Bronchial epithelial cell (primary cell): ENCODE measurements at places on chromosomes 3 and 15.

- DNase-seq: peak; percentile 54
Measured at GRCh38 chr3:66486646-66487045, 14.2 kb downstream of the LRIG1 start.

DNA sequence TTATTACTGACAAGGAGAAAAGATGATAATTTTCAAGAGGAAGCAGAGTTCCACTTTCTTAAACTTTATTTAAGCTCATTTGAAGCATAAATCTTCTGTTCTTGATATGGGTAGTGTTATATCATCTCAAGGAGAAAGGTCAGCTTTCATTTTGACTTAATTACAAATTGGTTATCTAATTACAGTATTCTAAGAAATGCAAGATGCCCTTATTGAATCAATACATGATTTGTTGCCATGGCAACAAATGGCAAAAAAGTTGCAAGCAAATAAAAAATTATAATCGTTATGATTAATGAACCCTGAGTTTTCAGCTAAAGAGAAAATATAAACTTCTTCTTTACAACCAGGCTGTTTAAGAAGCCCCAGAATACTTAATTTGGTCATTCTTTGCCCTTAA, 622.7 kb downstream of the RBMS3 start:
- DNase-seq: no peak

- no peak for DNase-seq
Measured at GRCh38 chr15:84772467-84772866, 24.1 kb downstream of the ZNF592 start.

DNA sequence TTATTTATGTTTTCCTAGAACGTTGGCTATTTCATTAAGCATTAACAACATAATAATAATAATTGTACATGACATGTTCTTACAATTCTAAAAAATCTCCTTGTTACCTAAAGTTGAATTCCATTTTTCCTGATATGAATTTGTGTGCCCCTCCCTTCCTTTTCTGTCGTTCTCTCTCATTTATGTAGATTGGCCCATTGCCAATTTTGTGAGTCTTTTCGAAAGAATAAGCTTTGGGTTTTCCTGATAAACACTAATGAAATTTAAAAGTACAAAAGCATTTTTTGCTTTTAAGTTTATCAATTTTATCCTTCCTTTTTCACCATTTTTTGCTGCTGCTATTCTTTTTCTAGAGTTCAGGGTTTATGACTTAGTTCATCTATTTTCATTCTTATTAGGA, 44.9 kb downstream of the PRR23E start:
- DNase-seq: no peak

- DNase-seq: no peak
Measured at GRCh38 chr3:112555535-112556170, 6.1 kb downstream of the ATG3 start.

DNA sequence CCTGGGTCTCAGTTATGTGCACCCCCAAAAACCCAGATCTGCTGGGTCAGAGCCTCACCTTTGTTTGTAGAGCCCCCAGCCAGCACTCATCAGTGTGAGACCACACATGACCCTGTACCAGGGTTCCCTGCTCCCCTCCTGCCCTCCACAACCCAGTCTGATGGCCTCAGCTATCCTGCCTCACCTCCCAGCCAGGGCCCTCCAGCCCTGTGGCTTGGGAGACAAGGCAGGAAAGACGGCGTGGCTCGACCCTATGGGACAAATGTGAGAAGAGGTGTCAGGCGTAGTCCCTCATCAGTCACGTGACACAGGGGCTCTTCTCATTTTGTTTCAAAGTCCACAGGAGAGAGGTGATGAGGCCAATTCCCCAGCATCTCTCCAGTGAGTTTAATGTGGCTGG, 28.3 kb upstream of the PRR23E start:
- no peak for DNase-seq

DNA sequence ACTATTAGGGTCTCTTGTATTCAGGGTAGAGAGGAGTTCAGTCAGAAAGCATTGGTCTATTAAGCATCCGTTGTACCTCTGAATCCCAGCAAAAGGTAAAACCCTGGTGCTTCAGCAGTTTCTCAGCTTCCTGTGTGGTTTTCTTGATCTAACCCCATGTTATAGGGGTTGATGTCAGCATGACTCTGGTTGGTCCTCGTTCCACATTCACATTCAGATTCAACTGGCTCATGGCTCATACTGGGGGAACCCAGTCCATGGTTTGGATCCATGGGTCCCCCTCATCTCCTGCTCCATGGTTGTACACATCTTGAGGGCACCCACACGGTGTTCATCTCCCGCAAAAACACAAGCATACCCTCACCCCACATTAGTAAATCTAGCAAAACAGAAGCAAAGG, 47.7 kb upstream of the C2CD4B start:
- no peak for DNase-seq

GRCh38 chr15:23629234-23629805, 18.3 kb downstream of the MAGEL2 start:
- peak; percentile 5 for DNase-seq

DNA sequence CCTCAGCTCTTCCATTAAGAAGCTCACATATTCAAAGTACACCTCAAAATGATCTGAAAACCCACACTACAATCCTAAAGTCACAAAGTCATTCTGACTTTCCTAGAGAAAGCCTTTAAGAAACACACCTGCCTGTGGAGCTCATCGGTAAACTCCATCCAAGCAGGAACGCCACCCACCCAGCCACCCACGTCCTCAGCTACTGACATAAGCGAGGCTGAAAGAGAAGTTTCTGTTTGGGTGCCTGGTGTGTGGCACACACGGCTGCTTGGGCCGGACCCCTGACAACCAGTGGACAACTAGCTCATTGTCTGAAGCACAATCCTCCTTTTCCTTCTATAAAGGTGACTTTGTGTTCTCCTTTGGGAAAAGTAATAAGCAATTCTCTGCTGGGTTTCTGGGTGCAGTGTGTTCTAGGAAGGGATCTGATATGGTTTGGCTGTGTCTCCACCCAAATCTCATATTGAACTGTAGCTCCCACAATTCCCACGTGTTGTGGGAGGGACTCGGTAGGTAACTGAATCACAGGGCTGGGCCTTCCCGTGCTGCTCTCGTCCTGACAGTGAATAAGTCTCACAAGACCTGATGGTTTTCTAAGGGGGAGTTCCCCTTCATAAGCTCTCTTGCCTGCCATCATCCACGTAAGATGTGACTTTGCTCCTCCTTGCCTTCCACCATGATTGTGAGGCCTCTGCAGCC, 26.1 kb downstream of the FAM174B start:
- no peak for DNase-seq

DNA sequence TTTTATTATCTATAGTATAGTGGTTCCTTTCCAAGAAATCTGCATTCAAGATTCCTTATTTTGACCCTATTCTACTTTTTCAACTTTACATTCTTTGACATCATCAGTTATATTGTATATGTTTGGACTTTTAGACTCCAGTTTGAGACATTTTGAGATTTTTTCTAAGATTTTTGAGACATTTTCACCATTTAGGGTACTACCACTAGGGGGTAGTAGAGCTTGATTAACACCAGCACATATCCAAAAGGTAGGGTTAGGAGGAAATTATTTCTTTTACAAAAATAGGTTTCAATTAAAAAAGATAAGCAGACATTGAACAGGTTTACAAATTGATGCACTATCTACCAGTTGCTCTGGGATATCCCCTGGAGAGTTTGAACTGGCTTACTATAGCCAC, 262.5 kb downstream of the SCAPER start:
- peak; percentile 5 for DNase-seq

DNA sequence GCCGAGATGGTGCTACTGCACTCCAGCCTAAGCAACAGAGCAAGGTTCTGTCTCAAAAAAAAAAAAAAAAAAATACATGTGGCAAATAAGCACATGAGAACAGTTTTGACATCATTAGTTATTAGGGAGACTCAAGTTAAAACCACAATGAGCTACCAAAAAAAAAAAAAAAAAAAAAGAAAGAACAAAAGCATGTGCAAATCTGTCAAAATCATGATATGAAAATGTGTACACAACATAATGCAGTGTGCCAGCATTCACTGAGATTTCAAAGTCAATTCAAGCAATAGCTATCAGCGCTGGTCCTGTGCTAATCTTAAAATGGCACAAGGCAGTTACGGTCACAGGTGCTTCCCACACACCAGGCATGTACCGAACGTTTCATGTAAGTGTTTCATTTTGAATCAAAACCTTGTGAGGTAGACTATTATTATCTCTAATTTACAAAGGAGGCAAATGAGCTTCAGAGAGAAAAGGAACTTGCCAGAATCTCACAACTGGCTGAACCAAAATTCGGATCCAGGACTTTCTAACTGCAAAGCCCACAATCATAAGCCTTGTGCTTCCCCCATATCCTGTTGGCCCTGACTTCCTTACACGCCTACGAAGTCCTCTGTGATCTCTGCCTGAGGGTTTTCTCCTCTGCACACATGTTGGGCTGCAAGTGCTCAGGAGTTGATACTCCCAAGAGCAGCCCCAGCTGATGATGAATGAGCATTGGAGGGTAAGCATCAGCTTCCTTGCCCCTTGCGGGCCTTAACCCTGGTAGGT, 200.1 kb upstream of the PROK2 start:
- no peak for DNase-seq

DNA sequence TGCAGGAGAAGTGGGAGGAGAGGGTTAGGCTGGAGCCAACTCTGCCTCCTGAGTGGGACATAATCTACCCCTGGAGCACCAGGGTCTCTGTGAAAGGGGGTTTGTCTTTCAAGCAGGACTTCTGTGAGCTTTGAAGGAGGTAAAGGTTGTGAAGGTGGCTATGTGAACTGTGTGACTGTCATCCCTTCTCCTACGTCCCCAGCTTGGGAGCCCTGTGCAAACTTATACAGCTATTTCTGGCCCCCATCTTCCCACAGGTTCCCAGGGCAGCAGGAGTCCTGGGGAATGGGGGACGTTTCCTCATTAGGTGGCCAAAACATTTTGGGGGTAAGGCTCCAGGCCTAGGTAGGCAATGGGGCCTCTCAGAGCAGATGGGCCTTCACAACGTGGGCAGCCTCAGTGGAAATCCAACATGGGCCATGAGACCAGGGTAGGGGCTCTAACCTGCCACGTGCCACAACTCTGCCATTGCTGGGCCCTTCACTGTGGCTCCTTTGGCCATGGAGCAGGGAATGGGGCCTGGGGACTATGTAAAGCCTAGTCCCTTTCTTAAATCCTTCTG, 3.5 kb downstream of the VIPR1 start:
- no peak for DNase-seq

DNA sequence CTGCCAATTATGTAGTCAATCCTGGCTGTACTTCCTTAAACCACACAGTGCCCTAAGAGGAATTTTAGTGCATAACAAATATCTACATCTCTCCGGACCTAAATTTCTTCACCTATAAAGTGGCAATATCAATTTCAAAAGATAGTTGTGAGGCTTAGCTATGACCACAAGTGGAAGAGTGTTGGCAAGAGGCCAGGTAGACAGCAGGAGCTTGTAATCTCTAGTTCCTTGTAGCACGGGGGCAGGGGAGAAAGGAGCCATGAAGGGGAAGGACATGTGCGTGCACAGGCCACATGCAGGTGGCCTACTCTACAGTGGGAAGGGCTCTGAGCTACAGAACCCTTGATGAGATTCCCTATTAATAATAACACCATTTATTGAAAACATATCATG, 269.7 kb downstream of the ABHD5 start:
- no peak for DNase-seq

- DNase-seq: no peak
Measured at GRCh38 chr3:100023150-100023549, 91.2 kb downstream of the FILIP1L start.

GRCh38 chr3:195616681-195617080, 32.9 kb upstream of the APOD start:
- DNase-seq: no peak

- DNase-seq: no peak
Measured at GRCh38 chr3:10775828-10776227, 40.2 kb upstream of the SLC6A11 start.

GRCh38 chr3:14222900-14223594, 44.4 kb downstream of the LSM3 start:
- DNase-seq: peak; percentile 59

DNA sequence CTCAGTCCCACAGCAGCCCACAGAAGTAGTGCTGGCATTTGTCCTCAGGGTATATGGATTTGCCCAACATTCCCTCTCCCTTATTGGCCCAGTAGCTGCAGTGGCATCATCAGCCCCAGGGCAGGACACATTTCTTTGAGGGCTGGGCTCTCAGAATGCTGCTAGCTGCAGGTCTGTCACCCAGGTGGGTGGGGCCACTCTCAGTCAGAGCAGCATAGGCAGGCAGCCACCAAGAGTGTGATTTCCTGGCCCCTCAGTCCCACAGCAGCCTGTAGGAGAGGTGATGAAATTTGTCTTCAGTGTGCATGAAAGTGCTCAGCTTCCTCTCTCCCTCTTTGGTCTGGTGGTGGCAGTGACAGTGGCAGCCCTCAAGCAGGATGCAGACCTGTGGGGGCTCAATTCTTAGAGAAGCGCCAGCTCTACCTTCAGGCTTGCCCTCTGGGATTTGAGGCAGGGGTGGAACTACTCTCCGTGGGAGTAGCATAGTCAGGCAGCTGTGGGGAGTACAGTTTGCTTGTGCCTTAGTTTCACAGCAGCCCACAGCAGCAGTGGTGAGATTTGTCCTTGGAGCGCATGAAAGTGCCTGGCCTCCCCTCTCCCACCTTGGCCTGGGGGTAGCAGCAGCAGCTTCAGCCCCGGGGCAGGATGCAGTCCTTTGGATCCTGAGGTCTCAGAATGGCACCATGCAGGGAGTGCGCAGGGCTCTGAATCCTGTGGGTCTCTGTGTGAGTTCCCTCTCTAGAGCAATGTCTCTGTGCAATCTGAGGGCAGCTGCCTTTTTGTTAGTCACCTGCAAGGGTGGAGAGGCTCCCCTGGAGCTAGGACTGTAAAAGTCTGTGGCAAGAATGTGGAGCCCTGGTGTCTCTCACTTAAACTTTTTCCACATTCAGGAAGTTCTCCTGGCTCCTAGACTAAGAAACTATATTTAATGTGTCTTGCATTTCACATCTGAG, 1229.1 kb downstream of the ROBO2 start:
- peak; percentile 6 for DNase-seq

DNA sequence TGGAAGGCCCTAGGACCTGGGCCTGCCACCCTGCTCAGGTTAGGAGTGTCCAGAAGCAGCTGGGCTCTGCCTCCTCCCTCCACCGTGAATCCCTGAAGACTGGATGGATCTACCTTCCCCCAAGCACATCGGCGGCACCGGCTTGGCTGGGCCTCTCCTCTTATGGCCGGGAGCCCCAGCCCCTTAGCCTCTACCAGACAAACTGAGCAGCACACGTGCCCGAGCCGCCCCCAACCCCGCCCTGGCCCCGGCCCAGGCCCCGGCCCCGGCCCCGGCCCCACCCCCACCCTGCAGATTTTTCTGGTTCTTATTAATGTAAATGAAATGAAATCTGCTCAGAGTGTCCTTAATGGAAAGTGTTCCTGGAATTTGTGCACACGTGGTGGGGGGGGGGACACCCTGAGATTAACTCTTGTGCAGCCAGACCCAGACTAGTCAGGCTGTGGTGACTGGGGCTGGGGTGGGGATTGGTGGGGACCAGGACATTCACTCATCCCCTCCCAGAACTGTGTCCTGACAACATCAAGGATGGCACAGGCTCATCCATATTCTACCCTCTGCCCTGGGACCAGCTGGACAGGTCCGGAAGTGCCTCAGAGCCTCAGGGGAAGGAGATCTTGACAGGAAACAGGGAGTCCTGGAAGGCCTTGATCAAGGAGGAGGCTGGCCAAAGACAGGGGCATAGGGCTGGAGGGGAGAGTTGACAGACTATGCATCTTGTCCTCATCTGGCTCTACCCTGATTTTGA, 30.9 kb upstream of the SEMA3F start:
- DNase-seq: no peak
